Activated effector memory CD4-positive, alpha-beta T cell treated with anti-CD3 and anti-CD28 coated beads, Interleukin-2, amount 50 U/mL, for 16 hours (primary cell): ENCODE measurements at places on chromosomes 3 and 15.

- DNase-seq: no peak
Measured at GRCh38 chr3:142784228-142784627, 60.4 kb downstream of the TRPC1 start.

DNA sequence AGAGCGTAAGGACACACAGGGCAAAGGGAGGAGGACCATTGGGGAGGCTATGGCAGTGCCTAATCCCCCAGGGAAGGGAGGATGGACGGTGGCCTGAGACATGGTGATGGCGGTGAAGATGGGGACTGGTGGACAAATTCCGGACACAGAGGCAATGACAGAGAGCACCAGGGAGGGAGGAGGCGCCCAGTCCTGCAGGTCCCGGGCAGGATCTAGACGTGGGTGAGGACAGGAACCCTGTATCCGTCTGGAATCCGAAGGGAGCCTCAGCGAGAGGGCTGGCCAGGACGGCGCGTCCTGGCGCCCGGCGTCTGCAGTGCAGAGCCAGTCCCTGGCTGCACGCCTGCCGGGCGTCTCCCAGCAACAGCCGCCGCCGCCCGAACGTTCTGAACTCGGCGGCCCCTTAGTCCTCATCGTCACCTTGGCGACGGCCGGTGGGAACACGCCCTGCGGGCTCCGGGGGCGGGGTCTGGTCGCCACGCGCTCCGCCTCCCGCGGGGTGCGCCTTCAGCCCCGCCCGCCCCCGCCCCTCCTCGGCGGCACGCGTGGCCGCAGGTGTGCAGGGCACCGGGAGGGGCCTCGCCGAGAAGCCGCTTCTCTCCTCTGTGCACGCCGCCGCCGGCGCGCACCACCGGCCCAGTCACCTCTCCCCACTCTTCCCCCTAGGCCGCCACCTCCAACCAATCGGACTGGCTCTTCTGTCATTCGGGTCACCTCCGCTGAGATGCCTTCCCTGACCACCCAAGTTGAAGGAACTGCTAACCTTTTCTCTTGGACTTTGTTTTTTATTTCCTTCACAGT is 11.6 kb downstream of the XIRP1 start:
- peak; percentile 96 for DNase-seq

GRCh38 chr3:192413461-192413860 is 313.9 kb downstream of the FGF12 start:
- no peak for DNase-seq

DNA sequence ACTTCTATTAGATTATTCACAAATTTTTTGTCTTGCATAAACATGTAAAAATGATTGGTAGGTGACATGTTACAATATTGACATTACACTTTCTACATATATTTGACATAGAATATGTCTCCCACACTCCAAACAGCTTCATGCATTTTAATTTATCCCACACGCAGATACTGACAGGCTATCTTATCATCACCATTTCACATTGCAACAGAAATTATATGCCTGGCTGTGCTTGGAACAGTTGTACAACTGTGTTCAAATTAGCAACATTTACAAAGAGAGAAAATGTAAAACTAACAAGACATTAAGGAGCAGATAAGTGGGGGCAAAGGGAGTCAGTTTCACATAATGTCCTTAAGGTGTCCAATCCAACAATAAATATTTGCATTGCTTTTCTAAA is 1208.5 kb downstream of the NSUN3 start:
- no peak for DNase-seq

DNA sequence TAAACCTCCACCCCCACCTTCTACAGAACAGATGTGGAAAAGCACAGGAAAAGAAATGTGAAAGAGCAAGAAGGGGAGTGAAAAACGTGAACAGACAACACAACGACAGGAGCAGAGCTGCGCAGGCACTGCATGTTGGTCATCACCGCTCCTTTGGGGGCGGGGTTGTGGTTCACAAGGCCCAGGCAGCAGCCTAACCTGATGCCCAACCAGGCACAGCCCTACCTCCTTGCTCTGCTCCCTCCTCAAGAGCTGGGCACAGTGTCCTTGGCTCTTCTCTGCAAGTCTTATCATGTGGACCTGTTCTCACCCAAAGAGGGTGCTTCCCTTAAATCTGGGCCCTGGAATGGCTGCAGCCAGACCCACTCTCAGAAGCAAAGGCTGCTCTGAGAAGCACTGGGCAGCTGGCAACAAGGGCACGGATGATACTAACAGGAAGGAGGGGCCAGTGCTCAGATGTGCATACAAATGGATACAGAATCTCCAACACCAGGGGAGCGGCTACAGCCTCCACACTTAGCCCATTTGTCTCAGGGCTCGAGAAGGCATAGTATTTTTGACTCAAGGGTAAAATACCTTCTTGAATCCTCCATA is 64.6 kb downstream of the DHX30 start:
- DNase-seq: no peak

DNA sequence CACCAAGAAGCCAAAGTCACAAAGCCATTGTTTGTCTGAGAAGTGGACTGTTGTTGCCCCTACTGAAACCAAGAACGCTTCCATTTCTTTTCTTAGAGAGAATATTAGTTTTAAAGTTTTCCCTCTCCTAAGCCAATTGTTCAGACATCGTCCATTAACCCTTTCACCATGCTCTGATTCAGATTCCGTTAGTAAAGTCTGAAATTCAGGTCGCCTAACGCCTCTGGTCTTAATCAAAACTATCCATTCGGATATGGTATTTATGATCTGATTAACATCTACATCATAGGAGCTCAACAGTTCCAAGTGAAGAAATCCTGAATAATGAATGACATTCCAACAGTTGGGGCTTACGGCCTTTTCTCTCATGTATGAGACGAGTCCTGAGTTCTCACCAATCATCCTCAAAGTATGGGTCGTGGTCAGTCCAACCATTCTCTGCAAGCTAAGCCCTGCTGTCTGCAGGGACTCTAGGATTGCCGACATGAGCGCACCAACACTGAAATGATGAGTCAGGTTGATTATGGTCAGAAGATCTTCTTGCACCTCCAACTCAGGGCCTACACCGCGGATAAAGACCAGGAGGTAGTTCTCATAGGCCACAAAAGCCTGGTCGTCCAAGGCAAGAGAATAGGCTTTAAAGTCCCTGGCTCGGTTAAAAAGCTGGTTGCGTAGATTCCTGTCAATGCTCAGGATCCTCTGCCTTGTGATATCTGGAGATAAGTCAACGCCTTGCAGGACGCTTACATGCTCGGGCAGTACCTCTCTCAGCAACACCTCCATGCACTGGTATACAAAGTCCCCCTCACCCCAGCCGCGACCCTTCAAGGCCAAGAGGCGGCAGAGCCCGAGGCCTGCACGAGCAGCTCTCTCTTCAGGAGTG is 767 bp downstream of the EPM2AIP1 start:
- DNase-seq: peak; percentile 71

DNA sequence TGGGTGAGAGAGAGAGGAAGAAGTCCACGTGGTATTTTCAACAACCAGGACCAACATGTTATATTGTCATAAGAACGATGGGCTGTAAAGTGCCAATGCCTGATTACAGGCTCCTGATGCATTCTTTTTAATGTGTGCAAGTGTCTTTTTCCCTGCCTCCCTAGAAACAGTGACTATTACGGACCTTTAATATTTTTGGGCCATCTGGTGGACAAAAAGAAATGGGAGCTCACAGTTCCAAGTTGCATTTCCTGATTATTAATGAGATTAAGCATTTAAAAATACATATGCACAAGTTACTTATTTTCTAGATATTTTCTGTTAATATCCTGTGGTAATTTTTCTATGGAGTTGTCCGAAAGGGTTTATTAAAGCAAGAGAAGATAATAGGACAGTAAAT is 530.2 kb downstream of the NR2F2 start:
- DNase-seq: no peak

- DNase-seq: no peak
Measured at GRCh38 chr3:122305818-122306621, 19.0 kb upstream of the CSTA start.

GRCh38 chr3:84510007-84510406 is 448.8 kb upstream of the CADM2 start:
- DNase-seq: no peak

GRCh38 chr3:164387236-164387635 is 691.1 kb downstream of the SI start:
- no peak for DNase-seq

DNA sequence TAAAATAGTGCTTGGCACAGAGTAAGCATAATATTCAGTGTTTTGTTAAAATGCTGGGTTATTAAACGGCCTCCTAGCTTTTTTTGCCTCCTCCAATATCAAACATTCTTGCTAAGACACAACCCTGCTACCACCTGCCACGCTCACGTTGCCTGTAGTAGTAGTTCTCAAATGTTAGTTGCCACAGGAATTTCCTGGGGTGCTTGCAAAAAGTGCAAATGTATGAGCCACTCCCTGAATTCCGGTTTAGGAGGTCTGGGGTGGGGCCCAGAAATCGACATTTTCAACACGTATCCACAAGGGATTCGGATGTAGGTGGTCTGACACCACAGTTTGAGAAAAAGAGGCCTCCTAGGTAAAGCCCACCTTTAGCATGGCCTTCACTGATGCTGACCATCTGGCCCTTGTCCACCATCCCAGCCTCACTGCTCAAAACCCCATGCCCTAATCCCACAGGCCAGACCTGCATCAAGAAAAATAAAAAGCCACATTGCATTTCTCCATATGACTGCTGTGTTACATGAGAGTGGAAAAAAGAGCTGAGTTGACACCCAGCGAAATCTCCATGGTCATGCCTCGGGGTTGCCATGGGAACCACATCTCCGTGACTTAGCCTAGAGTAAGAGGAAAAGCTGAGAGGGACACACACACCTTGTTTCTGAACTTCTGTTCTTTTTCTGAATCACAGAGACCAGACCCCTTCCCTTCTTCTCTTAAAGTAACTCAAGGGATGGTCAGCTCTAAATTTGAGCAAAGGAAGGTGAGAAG is 116.4 kb upstream of the HES1 start:
- DNase-seq: no peak

- no peak for DNase-seq
Measured at GRCh38 chr3:172568701-172569100, 45.5 kb upstream of the TNFSF10 start.

GRCh38 chr15:39499681-39500080 is 81.2 kb upstream of the THBS1 start:
- no peak for DNase-seq

DNA sequence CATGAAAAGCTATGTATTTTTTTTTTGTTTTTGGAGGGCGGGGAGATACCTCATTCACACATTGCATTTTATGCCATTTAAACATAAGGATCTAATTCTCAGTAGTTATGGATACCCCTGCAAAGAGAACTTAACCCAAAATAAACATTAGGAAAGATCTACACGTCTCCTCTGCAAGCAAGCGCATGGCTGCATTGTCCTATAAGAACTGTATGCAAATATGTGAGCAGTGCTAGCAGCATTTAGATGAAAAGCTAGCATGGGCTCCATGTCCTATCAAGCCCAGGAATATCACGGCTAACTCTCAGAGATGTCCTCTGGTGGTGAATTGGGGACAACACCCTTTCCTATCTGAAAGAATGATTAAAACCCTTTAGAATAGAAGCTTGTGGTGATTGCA is 292.8 kb downstream of the MEX3B start:
- DNase-seq: no peak

DNA sequence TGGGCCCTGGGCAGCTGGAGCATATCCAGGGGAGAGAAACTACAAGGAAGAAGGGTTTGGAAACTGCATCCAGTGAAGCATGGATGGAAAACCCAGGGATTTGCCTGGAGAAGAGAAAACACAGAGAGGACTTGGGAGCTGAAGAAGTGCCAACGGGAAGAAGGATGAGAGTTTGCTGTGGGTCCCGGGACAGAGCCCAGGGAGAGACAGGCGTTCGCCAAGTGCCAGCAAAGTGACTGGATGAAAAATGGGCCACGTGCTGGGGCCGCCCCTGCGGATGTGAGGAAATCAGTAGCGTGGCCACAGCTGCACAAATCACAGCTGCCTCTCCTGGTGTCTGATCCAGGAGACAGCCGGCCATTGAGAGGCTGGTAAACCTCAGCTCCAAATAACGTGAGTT is 70.4 kb downstream of the HES1 start:
- no peak for DNase-seq

- DNase-seq: no peak
Measured at GRCh38 chr15:80931721-80932512, 57.7 kb downstream of the MESD start.

- DNase-seq: no peak
Measured at GRCh38 chr15:89836267-89837133, 21.8 kb upstream of the ANPEP start.

DNA sequence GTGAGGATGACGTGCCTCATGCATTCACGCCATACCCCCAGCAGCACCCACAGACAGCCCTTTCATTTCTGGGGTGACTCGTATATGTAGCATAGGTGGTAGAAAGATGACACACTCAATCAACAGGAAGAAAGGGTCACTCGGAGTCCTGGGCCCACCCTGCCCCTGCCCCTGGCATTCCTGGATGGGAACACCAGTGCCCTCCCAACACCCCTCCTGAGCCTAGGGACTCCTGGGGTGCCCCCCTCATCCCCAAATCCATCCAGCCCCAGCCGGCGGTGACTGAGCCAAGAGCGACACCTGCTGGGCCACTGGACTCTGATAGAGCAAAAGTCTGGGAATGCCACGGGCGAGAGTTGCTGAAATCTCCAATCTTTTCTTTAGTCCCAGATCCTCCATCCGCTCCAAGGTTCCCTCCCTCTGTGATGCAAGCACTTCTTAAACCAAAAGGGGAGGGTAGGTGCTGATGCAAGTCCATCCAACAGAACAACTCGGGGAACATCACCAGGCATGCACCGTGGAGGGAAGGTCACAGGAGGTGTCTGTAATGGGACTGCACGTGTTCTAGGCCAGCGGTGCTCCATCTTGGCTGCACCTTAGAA is 31.1 kb downstream of the ACAN start:
- peak; percentile 67 for DNase-seq

- no peak for DNase-seq
Measured at GRCh38 chr3:10771486-10772270, 44.4 kb upstream of the SLC6A11 start.

GRCh38 chr3:179503640-179504039 is 52.4 kb upstream of the GNB4 start:
- DNase-seq: no peak

GRCh38 chr3:128808672-128809071 is 70.7 kb upstream of the ACAD9 start:
- no peak for DNase-seq

- DNase-seq: peak; percentile 90
Measured at GRCh38 chr15:66946578-66947164, 118.7 kb upstream of the SMAD3 start.

DNA sequence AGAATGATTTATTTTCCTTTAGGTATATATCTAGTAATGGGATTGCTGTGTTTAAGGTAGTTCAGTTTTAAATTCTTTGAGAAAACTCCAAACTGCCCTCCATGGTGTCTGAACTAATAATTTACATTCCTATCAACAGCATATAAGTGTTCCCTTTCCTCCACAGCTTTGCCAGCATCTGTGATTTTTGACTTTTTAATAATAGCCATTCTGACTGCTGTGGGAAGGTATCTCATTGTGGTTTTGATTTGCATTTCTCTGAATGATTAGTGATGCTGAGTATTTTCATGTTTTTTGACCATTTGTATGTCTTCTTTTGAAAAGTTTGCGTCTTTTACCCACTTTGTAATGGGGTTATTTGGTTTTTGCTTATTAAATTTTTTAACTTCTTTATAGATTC is 571.6 kb upstream of the CCDC54 start:
- no peak for DNase-seq
